GM12878 (cell line): ENCODE measurements at places on chromosomes 3 and 15. TPM values are rescaled to one million over a fixed set of nuclear protein-coding genes. Genes with fewer than 3 reads are reported as not detected.

NRG4 gene
- total RNA-seq: 2.9 and 5.7 TPM in 2 replicates

DNA sequence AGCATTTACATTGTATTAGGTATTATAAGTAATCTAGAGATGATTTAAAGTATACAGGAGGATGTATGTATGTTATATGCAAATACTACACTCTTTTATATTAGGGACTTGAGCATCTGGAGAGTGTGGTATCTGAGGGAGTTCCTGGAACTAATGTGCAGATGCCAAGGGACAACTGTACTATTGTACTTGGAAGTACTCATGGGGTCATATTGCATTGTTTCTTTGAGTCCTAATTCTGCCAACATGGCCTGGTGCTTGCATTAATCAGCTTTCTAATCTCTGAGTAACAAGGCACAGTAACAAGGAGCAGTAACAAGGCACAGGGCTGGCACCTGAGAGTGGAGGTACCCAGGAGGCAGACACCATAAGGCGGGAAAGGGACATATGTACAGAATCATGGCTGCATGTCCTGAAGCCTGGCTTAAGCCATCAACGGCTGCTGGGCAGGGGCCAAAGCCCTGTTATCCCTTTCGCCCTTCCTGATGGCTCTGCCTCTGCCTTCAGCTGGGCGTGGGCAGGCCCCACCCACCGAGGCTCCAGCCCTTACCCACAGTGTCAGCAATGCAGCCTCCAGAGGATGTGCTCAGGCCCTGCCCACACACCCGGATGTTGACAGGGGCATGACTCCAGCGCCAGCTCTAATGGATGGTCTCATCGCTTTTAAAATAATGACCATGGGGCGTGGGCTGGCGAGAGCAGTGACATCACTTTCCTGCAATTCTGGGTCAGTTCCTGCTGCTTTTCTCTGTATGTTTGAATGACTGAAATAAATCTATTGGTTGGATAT lies 22.9 kb downstream of the CEMIP start:
- DNase-seq: no peak

GDPGP1 gene
- 7.8 and 8.9 TPM in 2 replicates for total RNA-seq

PRR20G gene
- total RNA-seq: not detected in 2 replicates

DNA sequence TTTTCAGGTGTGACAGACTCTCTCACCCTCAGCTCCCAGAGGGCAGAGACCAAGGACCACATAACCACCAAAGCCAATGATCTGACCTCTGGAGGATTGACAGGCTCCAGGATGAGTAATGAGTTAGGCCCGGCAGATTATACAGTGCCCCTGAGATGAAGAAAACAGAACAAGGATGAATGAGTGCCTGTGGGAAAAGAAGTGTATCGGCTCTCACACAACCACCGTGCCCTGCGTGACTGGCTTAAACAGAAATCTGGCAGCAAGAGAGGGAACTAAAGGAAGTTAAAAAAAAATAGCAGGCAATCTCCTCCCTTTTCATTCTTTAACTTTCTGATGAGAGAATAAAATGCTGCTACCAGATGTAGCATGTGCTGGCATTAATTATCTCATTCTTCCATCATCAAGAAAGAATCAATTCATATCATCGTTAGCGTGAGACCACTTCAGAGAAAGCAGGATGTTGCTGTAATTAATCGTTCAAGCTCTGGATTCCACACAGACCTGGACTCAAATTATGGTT lies 227.5 kb upstream of the COL8A1 start:
- DNase-seq: peak; percentile 48

GRCh38 chr3:52108302-52109232 lies 45.7 kb downstream of the POC1A start:
- DNase-seq: no peak

- DNase-seq: no peak
These were observed 583.8 kb upstream of the ZNF717 start for GRCh38 chr3:76369170-76369569.

CCR8 gene
- 14.4 and 16.9 TPM in 2 replicates for total RNA-seq

GRCh38 chr3:154919226-154919625 lies 160.9 kb upstream of the MME start:
- DNase-seq: no peak

GPR156 gene
- total RNA-seq: 0.08 TPM in 1 of 2 replicates, not detected in the other

DNA sequence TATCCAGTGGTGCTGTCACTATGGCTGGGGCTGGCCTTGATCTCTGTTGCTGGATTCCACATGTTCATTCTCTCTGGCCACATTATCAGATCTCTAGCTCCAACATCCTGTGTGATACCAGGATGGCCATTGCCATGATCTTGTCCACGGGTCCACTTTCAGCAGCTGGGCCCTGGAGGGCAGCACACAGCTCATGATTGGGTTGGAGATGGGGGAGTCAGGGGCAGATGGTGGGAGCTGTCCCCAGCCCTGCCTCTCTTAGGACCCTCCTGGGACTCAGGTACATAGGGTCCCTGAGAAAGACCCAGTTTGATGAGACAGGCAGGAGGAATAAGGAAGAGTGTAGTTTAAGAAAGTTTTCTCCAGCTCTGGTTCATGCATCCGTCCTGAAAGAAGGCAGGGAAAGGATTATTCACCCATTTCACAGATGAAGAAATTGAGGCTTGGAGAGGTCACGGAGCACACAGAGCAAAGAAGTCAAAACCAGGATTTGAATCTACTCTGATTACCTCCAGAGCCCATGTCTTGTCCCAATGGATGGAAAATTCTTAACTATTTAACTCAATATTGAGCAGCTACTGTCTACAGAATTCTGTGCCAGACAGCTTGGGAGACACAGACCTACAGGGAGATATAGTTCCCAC lies 100.5 kb downstream of the LINGO1 start:
- DNase-seq: no peak

DNA sequence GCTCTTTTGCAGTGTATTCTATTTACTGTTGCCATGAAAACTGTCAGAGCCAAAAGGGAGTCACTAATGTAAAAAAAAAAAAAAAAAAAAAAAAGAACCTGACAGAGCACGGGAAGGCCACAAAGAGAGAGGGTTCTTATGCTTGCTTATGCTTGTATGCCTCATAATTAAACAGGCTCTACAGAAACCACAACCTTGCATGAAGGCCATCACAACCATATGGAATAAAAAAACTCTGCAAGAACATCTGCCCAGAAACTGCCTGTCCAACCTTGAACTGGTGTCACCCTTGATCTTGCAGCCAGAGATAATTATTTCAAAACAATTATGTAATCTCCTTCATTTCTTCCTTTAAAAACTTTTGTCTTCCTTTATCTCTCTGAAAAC lies 50.1 kb downstream of the CFAP20DC start:
- DNase-seq: no peak

CELF6 gene
- 0.24 TPM in 1 of 2 replicates, not detected in the other for total RNA-seq

DNA sequence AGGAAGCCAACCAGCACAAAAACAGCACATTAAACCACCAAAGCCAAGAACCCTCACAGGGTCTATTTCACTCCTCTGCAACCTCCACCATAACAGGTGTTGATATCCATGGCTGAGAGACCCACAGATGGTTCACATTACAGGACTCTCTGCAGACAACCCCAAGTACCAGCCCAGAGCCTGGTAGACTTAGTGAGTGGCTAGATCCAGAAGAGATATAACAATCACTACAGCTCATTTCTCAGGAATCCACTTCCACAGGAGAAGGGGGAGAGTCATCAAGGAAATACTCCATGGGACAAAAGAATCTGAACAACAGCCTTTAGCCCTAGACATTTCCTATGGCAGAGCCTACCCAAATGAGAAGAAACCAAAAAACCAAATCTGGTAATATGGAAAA lies 168.1 kb upstream of the CD96 start:
- DNase-seq: no peak

ACKR2 gene
- total RNA-seq: 0.36 and 0.82 TPM in 2 replicates

DNA sequence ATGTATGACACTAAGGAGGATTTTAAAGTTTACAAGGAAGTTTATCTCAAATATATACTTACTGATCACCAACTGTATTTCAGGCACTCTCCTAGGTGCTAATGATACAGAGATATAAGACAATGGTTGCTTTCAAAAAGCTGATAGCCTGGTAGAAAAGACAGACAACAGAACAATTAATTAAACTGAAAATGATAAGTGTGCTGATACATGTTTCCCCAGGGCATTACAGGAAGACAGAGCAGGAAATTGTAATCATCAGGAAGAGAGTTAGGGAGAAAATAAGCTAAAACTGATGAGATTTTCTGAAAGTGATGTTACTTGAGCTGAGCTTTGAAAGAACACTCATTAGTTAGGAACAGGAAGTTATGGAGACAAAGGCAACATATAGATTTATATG lies 229.7 kb downstream of the RSRC1 start:
- DNase-seq: no peak

DNA sequence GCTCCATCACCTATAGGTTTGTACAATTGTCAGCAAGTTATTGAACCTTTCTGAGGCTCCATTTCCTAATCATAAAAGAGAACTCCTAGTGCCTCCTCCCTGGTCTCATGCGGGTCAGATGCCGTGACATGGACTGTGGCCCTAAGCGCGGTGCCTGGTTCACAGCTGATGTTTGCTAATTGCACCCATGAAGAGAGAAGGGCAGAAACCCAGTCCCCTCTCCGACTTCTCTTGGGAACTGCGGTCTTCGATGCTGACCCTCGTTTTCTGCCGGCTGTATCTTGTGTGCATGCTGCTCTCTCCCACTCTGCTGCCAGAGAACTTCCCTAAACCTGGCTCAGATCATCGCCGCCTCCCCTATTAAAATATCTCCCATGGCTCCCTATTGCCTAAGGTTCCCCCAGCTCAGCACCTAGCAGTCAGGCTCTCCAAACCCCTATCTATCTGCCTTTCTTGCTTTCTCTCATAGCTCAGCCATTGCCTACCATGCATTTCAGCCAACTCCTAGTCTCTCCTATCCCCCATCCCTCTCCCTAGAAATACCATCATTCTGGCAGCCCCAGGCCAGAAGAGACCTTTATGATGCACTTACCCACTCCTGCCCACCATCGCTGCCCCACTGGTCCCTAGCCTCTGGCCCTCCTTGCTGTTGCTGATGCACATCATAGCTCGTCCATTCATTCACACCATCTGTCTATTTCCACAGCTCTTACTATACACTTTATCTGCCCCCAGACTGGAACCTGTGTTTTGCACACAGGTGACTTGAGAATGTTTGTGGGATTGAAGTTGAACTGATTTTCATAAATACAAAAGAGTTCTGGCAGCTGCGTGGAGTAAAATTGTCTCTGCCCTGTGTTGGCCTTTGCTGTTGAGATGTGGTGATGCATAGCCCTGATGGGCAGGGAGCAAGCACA lies 6.6 kb downstream of the ISG20 start:
- DNase-seq: no peak

DNA sequence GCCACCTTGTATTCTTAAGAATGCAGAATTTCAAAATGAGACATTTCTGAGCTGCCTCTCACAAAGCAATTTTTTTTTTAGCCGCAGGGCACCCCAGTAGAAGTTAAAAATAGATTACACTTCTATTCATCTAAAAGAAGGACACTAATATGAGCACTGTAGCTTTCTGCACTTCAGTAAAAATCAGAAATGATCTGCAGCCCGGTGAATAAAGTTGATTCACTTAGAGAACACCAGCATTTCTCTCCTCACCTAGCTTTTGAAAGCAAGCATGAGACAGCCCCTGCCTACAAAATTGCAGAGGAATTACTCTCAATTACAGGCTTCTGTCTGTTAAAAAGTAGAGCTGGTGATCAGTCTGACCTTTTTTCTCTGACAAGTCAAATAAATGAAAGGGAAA lies 1062.4 kb downstream of the FHIT start:
- DNase-seq: no peak

DNA sequence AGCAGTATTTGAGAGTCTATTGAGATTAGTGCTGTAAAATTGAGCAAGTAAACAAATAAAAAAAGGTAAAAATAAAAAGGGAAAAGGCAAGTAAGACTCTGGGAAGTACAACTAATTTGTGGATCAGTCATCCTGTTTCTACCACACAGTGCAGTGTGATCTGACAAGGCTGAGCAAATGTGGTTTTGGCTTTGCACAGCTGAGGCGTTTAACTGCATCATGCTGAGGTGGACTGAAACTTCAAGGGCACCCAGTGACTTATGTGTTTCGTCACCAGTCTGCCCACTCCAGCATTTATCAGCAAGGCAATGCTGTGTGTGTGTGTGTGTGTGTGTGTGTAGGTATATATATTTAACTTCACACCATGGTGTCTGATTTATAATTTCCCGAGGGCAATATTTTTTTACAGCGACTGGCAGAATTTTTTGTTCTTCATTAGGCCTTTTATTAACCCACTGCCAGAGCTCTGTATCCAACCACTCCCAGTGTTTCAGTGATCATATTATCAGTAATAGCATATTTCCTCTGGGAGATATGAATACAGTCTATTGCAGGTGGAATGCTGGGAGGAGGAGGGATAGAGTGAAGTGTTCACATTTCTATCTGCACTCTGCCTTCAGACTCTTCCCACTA lies 131.5 kb upstream of the SATB1 start:
- DNase-seq: peak; percentile 39

GRCh38 chr3:56379723-56380287 lies 88.5 kb downstream of the ERC2 start:
- DNase-seq: no peak

GRCh38 chr3:45724911-45725310 lies 35.7 kb downstream of the SACM1L start:
- no peak for DNase-seq

- DNase-seq: no peak
These were observed 81.0 kb upstream of the ALCAM start for GRCh38 chr3:105285653-105286241.

DNA sequence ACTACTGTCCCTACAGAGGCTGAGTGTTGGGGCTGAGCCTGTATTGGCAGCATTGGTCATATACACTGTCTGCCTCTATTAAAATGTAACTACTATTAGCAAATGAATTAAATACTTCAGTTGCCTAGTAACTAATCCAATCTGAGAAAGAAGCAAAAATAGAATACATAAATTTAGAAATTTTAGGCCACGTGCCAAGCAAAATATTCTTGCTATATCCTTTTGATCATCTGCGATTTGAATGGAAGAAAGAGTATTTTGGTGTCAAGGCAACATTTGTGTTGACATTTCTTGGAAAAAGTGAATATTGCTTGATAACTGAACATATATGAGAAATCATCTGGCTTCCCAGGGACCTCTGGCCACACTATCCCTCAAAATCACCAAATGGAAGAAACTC lies 148.2 kb upstream of the TOPAZ1 start:
- no peak for DNase-seq

CDHR4 gene
- total RNA-seq: not detected in 2 replicates

- no peak for DNase-seq
These were observed 234.6 kb downstream of the ADAMTS17 start for GRCh38 chr15:100107151-100107550.

SLC38A3 gene
- total RNA-seq: 0.13 TPM in 1 of 2 replicates, not detected in the other

VWA5B2 gene
- total RNA-seq: not detected in 2 replicates

- no peak for DNase-seq
These were observed 52.5 kb upstream of the OTOL1 start for GRCh38 chr3:161443921-161444693.
